ENCODE measurements at places on chromosomes 11 and 22.

DNA sequence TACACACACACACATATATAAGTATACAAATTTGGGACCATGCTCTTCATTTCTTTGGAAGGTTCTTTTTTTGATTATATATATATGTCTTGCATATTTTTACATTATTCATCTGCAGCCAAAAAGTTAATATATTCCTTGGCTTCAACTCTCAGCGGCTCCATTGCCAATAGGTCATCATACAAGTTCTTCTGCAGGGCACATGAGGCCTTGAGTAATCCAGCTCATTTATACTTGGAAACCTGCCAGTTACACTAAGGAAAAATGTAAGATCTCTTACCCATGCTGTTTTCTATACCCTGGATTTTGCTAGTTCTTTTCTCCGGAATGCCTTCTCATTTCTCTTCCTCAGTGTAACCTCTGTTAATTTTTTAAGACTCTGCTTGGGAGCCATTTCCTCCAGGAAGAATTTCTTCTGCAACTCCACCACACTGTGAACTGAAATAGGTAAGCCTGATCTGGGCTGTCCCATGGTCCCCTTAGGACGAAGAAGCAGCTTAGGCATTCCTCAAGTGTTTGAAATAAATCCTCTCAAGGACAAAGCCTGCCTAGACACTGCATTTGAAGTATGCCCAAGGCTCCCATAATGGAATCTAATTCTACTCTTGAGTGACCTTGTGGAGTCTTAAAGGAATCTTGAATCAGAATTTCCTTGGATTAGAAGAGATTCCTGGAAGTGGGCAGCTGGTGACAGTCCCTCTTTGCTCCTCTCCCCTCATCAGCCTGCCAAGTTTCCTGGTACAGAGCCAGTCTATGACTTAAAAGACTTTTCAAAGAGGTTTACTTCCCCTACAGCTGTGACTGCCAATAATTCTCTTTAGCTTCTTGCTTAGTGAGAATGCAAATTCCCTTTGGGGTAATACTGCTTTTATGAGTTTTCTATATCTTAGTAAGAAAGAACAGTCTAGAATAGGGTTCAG, 182.8 kb downstream of the C11orf87 start:
- no peak for DNase-seq

DNA sequence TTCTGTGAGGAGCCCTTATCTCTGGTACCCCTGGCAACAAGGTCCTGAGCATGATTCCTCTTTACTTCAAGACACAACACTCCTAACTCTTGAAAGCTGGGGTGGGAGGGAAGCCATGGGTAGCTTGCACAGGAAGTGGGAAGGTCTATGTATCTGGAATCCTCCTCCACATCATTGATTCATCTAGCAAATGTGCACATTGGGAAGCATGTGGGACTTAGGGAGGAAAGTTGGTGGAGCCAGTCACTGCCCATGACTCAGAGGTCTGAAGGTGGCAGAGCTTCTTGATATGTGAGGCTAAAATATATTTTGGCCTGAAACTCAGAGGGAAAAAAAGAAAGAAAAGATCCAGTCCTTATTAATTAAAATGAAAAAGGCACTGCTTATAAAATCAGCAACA, 1000.9 kb downstream of the DLG2 start:
- no peak for DNase-seq

GRCh38 chr22:44386386-44387035, 73.8 kb upstream of the SHISAL1 start:
- no peak for DNase-seq

DNA sequence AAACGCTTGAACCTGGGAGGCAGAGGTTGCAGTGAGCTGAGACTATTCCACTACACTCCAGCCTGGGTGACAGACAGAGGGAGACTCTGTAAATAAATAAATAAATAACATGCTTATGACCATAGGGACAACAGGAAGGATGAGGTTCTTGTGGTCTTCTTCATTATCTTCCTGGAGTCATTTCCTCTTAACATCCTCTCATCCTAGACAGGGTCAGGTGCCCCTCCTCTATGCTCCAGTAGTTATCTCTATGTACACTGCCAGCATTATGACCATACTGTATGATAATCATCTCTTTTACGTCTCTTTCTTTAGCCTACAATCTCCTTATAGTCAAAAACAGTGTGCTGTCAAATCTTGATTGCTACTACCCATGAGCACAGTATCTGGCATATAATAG, 17.7 kb downstream of the RAB30 start:
- no peak for DNase-seq

DNA sequence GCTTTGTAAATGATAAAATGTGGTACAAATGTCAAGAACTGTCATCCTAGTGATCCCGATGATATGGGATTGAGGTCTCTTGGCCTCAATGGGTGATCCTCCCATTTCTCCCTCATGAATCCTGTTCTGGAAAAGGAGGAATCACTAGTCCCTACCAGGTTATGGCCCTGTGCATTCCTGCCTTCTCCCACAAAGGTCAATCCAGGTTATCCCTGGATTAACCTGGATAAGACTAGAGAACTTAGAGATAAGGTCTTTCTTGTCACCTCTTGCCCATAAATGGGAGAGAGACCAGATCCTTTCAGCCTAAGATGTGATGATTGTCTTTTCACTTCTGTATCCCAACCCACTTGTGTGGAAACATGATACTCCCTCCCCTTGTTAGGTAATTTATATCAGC, 396.7 kb downstream of the BUD13 start:
- DNase-seq, result no peak

DNA sequence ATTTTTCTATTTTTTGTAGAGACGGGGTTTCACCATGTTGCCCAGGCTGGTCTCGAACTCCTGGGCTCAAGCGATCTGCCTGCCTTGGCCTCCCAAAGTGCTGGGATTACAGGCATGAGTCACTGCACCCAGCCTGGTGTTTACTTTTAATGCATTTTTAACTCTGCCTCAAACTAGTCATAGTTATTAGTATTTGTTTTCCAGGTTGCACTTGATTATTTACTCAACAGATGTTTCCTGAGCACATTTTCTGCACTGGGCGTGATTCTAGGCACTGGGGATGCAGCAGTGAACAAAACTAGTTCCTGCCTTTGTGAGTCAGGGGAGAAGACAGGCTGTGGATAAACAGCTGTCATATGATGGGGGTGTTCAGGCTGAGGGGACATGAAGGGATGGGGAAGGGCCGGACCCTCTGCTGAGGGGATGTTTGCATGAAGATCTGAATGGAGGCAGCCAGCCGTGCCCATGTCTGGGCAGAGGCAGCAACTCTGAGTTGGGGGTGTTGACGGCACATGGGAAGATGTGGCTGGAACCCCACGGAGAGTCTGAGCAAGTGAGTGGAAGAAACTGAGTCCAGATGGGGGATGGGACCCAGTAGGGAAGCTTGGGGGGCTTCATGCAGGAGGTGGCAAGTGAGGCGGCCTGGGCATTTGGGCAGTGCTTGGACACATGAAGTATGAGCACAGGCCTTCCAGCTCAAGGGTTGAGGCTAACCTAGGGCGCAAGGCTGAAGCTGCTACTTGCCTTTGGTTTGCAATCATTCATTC, 34.4 kb downstream of the MPPED1 start:
- DNase-seq, result no peak

DNA sequence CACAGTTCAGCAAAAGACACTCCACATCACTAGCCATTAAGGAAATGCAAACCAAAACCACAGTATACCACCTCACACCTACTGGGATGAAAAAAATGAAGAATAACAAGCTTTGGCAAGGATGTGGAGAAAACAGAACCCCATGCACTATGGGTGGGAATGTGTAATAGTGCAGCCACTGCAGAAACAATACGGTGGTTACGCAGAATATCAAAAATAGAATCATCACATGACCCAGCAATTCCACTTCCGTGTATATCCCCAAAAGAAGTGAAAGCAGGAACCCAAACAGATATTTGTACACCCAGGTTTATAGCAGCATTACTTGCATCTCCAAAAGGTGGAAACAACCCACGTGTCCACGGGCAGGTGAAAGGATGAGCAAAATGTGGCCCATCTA, 20.8 kb downstream of the CARS1 start:
- DNase-seq, result no peak

GRCh38 chr11:34356576-34356912, 1.3 kb downstream of the ABTB2 start:
- no peak for DNase-seq

DNA sequence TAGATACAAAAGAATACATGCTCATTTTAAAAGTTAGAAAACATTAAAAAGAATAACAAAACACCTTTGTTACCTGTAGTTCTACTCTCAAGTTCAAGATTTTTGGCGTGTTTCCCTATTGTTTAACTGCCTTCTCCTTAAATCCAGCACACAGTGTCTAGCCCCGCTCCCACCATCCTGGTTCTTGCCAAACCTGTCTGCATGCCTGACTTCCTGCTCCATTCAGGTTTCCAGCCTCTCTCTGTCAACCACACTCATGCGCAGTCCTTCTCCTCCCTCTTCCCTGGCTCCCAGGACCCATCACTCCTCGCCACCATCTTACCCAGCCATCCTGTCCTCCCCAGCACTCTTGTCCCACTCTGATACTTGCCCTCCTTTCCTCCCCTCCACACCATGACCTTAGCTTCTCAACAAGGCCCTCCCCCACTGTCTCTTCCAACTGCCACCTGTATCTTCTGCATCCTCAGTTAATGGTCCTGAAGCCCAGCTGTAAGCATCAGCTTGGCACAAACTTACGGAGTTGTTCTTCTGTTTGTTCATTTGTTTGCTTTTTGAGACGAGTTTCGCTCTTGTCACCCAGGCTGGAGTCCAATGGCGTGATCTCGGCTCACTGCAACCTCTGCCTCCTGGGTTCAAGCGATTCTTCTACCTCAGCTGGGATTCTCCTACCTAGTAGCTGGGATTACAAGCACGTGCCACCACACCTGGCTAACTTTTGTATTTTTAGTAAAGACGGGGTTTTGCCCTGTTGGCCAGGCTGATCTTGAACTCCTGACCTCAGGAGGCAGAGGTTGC, 7.5 kb upstream of the MYH9 start:
- DNase-seq, result no peak

DNA sequence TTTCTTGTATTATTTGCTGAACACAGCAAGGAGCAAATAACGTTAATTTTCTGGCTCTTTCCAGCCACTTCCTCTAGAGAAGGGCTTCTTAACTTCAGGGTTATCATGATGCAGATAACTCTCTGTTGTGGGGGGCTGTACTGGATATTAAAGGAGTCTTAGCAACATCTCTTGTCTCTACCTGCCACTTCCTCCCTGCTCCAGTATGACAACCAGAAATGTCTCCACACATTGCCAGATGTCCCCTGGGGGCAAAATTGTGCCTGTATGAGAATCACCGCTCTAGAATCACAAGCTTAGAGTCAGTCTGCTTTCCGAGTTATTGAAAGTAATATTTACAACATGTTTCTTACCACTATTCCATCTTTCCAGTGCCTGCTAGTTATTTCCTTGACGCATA, 6.8 kb downstream of the JRKL start:
- no peak for DNase-seq

DNA sequence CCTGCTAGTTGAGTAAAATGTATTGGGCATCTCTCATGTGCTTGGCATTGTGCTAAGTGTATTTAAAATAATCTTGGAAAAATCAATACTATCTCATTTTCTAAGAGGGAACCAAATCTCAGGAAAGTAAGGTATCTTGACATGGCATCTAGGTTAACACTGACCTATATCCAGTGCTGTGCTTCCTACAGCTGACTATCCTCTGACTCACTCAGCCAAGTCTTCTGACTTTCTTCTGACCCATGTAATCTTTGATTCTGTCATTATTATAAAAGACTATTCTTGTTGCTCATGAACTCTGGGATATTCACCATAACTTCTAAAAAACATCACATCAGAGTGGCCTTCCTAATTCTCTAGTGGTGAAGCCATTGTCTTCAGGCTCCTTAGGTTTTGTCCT, 304.1 kb upstream of the TENM4 start:
- DNase-seq, result no peak

GRCh38 chr22:31734512-31734911, 15.4 kb downstream of the PRR14L start:
- DNase-seq, result no peak

DNA sequence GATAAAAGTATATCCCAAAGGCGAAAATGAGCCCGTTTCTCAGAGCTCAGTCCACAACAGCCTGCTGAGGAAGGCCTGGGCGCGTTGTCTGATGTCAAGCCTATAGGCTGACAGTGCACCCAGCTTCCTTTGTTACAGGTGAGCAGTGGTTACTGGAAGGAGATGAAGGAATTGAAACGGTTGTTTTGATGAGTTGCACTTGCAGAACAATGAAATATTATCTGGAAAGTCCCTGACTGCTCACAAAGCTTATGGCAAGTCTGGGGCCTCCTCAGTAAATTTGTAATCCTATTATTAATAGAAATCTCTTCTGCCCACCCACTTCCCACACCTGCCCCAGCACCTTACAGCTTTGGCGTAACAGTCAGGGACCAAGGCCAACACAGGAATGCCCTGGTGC, 77.8 kb downstream of the C11orf91 start:
- no peak for DNase-seq

- no peak for DNase-seq
Observed at GRCh38 chr22:40345271-40345670, 1.0 kb upstream of the ADSL start.

GRCh38 chr11:73029403-73029802, 112.7 kb downstream of the FCHSD2 start:
- no peak for DNase-seq

- DNase-seq, result no peak
Observed at GRCh38 chr11:68932933-68933577, 29.4 kb downstream of the IGHMBP2 start.

DNA sequence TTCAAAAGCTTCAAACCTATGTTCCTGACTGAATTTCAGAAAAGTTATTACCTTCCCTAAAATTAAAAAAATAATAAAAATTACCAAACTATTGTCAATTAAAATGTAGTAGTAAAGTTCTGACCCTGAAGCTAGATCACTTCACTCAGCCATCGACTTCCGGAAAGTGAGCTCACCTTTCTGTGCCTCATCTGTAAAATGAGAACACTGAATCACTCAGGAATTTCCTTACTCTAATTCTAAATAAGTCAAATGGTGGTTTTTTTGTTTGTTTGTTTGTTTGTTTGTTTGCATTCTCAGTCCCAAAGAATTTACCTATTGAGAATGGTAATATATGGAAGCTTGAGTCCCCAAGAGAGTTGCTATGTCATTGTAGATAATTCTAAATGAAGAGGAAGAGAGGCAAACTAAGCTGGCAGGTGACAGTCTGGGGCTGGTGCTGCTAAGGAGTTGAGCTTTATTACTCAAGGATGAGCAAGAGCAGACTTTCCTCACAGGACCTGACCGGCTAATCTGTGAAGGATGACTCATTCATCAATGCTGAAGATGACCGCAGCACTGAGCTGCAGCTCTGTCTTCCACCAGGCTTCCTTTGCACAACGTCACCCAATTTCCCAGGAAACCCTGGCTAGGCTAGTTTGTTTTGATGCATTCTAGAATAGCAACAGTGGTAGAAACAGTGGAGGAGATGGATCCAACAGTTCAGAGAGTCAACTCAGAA, 248.8 kb downstream of the RAB38 start:
- no peak for DNase-seq

- no peak for DNase-seq
Observed at GRCh38 chr11:65219930-65220213, 38.1 kb downstream of the CAPN1 start.

GRCh38 chr11:18771266-18772035, 20.1 kb downstream of the PTPN5 start:
- DNase-seq, result no peak
